ENCODE measurements at places on chromosomes 3 and 15.

DNA sequence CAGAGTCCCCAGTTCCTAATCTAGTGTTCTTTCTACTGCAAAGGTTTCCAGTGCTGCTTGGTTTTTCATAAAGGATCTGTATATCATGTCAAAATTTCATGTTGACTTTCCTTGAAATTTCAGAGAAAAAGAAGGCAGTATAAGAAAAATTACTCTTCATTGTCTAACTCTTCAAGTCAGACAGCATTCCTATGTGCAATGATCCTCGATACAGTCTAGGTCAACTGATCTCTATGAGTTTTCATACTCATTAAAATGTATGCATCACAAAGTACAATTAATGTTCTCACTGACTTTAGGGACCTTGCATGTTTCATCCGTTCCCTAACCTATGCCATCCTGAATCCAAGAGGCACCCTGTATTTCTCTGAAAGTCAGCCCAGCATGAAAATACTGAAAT is 317.3 kb downstream of the ZBTB20 start:
- DNase-seq = no peak

GRCh38 chr15:41891946-41892345 is 1.9 kb downstream of the SPTBN5 start:
- DNase-seq = peak; percentile 92

- DNase-seq = no peak
Observed at GRCh38 chr3:35137612-35138011, 501.7 kb upstream of the ARPP21 start.

GRCh38 chr15:70974004-70974832 is 81.6 kb downstream of the LRRC49 start:
- DNase-seq = no peak

DNA sequence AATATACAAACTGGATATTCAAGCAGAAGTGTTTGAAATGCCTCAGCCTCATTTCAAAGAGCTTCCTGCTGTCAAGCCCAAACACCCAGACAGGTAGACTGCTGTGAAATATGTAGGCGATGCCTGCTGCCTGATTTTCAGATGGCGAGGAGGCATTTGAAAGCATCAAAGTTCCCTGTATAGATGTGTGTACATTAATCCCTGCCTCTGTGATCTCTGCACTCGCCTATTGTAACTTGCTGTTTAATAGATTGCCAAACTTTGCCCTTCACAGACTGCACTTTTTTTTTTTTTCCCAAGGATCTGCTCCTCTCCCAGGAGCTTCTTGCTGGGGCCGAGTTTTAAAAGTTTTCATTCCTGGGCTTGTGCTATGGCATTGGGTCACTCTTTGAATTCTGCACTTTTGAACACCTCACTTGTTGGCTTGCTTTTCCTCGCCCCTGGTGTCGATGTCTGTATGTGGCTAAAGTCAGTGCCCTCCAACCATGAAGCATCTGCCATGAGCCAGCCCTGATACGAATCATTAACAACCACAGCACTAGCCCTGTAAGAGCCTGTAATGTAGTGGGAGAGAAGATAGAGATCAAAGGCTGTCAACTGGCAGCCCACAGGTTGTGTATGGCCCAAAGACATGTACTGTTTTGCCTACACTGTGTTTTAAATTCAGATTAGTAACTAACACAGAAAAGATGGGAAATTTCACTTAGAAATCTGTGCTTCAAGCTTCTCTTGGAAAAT is 287.6 kb upstream of the ICE2 start:
- no peak for DNase-seq

DNA sequence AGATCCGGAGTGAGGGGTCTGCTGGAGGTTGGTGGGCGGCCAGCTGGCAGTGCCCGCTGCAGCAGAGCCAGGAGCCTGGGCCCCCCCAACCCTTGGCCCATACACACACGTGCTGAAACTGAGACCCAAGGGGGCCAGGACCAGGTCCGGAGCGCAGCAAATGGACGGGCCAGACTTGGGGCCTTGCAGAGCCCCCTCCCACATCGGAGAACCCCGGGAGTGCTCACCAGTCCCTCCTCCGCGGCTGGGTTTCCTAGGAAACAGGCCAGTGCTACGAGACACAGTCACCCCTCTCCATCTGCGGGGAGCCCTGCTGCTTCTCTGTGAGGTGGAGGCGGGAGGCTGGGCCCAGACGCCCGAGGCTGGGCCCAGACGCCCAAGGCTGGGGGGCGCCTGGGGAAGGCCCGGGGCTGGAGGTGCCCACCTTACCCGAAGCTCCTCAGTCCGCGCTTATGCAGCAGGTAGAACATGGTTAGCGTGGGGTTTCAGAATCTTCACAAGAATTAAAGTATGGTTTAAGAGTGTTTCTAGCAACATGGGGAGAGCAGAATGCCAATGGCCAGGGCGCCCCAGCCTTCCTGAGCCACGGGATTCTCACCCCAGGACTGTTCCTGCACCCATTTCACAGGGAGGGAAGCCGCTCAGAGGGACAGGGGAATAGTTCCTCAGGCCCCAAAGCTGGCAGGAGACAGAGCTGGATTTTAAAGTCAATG is 135.0 kb upstream of the PRR20G start:
- no peak for DNase-seq

DNA sequence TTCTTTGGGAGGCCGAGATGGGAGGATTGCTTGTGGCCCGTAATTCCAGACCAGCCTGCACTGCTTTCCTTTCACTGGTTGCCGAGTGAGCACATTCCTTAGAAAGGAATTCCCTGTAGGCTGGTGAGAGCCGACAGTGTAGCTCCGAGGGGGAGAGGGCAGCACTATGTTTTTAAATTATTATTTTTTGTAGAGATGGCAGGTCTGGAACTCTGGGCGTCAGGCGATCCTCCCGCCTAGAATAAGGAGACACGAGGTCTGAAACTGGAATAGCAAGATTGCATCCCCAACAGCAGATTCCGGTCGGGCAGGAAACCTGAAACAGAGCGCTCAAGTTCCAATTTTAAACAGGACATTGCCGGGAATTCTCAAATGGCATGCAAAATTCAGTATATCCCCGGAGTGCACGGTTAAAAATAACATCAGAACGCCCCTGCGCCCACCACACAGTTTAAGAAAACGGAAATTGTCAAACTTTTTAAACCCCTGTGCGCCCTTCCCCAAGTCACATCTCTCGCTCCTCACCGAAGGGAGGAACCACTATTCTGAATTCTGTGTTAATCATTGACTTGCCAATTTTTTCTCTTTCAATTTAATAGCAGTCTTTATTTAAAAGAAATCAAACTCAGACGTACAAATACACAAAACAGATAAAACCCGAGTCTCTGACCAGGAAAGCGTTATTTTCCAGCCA is 643 bp upstream of the RNU5B-1 start:
- no peak for DNase-seq

DNA sequence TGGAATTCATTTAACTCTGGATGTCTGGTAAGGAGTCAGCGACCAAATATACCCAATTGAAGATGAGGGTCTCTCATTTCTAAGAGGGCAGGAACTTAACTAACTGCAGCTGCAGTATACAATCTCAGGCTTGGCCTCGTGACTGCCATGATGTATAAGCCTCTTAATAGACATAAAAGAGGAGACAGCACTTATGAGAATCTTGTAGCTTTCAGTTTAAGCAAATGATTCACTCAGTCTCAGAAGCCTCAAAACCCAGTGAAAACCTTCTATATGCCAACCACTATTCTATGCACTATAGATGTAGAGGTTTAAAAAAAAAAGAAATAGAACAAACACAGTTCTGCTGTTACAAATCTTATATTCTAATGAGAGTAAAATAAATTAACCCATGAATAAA is 513.9 kb downstream of the TBL1XR1 start:
- DNase-seq = no peak

DNA sequence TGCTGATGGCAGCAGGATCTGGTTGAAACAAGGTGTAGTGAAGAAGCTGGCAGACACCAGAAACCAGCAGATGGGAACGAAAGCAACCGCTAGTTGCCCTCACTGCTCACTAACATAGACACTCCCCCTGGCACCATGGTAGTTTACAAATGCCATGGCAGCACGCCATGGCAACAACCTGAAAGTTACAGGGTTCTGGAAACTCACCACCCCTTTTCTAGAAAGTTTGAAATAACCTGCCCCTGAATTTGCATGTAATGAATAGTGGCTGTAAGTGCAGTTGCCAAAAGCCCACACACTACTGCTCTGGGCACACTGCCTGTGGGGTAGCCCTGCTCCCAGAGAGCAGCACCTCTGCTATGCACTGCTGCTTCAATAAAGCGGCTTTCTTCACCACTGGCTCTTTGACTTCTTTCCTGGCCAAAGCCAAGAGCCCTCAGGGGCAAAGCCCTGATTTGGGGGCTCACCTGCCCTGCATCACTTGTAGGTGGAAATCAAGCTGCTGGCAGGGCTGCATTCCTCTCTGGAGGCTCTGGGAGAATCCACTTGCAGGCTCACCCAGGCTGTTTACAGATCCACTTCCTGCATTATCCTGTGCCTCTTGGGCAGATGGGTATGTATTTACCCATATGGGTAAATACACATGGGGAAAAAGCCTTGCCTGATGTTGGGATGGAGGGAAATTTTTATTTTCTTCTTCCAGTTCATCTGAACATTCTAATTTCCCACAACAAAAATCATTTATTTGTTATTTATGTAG is 2.0 kb upstream of the GP9 start:
- peak; percentile 66 for DNase-seq

DNA sequence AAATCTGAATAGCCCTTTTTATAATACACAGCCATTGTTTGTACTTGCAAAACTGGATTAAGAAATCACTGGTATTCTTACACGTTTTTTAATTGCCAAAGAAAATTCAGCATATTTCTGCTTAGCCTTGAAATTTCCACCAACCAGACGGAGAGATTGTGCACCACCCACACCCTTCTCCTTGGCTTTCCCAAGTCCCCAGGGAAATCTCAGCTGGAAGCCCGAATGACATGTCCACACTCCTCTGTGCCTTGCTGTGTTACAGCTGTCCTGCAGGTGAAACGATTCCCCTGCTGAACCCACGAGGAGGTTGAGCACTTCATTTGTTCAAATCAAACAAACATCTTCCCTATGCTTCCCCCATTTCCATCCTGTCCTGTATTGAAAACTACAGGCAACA is 49.6 kb upstream of the PPARG start:
- DNase-seq = no peak

DNA sequence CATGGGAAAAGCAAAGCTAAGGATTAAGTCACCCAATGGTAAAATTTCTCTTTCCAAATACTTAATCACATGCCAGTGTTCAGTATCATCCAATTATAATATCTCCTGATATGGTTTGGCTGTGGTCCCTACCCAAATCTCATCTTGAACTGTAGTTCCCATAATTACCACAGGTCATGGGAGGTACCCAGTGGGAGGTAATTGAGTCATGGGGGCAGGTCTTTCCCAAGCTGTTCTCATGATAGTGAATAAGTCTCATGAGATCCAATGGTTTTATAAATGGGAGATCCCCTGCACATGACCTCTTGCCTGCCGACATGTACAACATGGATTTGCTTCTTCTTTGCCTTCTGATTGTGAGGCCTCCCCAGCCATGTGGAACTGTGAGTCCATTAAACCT is 26.1 kb upstream of the NMB start:
- DNase-seq = no peak

DNA sequence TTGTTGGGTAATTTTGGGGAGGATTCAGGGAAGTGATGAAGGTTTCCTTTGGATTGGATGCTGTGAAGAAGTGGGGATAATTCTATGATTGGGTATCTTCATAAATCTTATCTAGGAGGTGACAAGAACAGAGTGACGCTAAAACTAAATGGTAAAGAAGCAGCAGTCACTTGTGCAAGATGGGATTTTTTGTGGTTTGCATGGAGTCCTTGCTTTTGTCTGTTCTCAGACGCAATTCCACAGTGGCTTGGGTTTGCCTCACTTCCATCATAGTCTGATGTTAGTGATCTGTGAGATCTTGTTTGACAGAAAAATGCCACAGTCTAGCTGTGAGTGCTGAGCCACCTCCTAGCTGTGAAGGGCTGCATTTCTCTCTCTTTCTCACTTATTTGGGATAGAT is 26.9 kb downstream of the GTF2E1 start:
- DNase-seq = no peak

GRCh38 chr15:92989470-92989869 is 89.3 kb downstream of the CHD2 start:
- DNase-seq = no peak

DNA sequence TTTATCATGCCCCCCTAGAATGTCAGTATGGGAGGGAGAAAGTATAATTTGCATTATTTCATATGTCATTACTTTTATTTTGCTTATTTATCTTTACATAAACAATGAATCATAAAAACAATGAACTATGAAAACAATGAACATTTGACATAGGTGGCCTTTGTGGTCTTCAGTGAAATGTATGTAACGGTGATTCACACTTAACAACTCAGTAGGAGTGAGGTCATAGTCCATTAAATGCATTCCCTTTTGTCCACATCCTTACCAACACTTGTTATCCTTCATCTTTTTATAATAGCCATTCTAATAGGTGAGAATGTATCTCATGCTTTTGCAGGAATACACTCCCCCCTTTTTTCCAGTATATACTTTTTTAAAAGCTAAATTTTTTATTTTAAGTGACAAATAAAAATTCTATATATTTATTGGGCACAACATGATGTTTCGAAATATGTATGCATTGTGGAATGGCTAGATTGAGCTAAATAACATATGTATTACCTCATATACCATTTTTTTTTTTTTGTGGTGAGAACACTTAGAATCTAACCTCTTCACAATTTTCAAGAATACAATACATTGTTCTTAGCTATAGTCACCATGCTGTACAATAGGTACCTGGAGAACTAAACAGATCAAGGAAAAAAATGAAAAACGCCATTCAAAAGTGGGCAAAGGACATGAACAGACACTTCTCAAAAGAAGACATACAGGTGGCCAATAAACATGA is 189.5 kb downstream of the WDR72 start:
- no peak for DNase-seq

- no peak for DNase-seq
Observed at GRCh38 chr15:87490666-87491065, 765.9 kb downstream of the NTRK3 start.

DNA sequence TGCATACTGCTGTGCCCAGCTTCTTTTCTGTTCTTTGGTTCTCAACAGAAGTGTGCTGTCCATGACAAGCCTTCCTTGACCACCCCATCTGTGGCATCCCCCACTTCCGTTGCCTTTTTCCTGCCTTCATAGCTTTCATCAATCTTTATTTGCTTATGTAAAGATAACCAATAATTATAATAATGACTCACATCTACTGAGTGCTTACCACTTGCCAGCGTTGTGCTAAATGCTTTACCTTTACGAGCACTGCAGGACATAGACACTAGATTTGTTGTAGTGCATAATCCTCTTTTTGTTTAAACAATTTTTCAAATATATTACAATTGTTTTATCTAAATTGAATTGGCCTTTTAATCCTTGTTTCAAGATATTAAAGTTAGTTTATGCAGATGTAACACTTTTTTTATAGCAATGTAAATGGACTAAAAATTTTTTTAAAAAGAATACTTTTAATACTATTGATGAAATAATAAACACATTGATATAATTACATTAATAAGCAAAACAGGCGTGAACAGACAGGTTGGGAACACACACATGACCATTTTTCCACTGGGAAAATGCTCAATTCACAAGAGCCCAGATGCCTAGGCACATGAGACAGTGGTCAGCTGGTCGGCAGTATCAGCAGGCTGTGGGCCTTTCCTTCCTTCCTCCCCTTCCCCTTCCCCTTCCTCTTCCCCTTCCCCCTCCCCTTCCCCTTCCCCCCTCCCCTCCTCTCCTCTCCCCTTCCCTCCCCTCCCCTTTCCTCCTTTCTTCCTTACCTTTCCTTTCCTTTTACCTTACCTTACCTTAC is 42.5 kb downstream of the TRAK1 start:
- no peak for DNase-seq

Data from NCI-H774 (cell line).